Activated T-helper 2 cell treated with anti-CD3 and anti-CD28 coated beads, Interferon-gamma antibody, Interleukin-2, Interleukin-4, amounts not matched to agents 10 μg/mL and 5 μg/mL and 100 μg/mL, durations not matched to agents 14 hours and 24 hours and 36 hours (primary cell): ENCODE measurements at places on chromosomes 2 and 18.

- no peak for DNase-seq
These were observed 70.5 kb downstream of the PDE11A start for GRCh38 chr2:178002038-178002437.

DNA sequence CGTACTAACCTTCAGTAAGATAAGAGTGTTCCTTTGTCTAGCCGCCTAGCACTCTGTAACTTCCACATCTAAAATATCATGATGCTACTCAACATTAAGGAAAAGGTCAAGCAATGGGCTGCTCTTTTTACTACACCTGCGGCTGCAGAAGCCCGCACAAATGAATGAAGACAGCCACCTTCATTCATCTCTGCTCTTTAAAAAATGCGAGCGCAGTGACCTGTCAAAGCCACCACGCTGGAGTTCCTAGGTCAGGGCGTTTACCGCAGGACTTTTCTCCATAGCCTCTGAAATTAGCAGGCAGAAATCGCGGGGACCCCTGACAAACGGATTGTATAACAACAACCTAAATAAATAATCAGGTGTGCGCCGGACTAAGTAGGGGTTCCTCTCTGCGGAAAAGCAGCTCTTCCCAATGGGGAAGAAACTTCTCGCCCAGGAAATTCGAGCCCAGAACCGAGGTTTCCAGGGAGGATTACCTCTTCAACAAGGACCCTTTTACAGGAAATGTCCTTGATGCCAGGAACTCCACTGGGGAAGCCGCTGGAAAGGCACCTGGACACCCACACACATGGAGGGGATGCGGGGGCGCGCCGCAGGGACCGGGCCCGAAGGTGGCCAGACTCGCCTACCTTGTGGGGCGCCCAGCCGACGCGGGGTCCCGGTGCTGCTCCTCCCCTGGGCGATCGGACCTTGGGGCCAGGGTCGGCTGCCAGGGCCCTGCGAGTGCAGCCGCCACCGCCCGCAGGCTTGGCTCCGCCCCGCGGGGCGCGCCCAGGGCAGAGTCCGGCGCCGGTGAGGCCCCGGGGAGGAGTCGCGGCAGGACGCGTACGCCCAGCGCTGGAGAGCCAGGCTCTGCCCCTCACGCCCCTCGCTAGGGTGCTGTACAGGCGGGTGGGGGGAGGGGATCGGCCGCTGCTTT lies at the start of gene CCDC68:
CCDC68 (minus strand) TSS at position 758 of the 922 bp plus-strand sequence. CDS start 16,670 bp downstream, outside the sequence.
- DNase-seq: no peak

DNA sequence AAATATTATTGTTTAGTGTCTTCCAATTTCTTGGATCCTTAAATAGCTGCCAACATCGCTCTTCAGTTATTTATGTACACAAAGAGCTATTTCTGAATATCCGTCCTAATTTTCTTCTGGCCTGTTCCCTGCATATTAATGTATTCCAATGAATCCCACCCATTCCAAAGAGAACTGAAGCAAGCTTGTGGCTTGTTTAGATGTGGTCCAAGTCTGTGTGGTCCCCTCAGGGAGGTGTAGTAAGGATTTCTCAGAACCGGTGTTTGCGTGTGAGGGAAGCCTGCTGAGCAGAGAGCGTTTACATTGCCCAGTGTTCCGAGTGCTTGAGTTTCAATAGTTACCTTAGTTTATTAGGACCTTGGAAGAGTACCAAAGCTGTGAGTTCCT lies 25.1 kb upstream of the IL1R1 start:
- no peak for DNase-seq

GRCh38 chr2:27916293-27916995 lies 25.9 kb downstream of the BABAM2 start:
- no peak for DNase-seq

DNA sequence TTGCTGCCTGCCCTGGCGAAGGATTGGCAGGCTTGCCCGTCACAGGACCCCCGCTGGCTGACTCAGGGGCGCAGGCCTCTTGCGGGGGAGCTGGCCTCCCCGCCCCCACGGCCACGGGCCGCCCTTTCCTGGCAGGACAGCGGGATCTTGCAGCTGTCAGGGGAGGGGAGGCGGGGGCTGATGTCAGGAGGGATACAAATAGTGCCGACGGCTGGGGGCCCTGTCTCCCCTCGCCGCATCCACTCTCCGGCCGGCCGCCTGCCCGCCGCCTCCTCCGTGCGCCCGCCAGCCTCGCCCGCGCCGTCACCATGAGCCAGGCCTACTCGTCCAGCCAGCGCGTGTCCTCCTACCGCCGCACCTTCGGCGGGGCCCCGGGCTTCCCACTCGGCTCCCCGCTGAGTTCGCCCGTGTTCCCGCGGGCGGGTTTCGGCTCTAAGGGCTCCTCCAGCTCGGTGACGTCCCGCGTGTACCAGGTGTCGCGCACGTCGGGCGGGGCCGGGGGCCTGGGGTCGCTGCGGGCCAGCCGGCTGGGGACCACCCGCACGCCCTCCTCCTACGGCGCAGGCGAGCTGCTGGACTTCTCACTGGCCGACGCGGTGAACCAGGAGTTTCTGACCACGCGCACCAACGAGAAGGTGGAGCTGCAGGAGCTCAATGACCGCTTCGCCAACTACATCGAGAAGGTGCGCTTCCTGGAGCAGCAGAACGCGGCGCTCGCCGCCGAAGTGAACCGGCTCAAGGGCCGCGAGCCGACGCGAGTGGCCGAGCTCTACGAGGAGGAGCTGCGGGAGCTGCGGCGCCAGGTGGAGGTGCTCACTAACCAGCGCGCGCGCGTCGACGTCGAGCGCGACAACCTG lies at the start of gene DES:
DES (plus strand) TSS at position 223 of the 857 bp plus-strand sequence; CDS start at position 309, 86 bp downstream.
- no peak for DNase-seq

DNA sequence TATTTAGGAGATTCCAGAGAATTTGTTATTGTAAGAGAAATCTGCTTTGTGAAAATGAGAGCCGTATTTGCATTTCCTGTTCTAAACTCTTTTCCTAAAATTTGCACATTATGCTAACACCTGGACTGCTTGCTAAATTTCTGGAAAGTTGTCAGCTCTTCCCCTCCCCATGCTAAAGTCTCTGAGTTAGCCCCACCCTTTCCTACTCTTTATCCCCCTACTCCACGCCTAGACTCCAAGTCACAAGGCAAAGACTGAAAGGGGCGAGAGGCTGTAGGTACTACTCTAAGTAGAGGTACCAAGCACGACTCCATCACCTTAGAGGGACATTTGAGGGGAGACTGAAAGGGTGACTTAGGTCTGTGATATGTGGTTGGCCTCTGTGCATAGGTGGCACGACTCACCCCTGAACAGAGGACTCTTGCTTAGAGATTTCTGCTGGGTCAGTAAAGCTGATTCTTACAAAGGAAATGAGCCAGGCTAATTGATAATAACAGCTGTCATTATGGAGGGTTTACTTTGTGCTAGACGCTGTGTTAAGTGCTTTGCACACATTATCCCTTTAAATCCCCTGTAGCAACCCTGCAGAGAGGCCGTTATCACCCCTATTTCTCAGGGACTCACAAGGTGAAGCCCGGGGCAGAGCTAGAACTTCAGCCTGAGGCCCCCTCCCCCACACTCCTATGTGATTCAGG lies 373.5 kb downstream of the EN1 start:
- no peak for DNase-seq

DNA sequence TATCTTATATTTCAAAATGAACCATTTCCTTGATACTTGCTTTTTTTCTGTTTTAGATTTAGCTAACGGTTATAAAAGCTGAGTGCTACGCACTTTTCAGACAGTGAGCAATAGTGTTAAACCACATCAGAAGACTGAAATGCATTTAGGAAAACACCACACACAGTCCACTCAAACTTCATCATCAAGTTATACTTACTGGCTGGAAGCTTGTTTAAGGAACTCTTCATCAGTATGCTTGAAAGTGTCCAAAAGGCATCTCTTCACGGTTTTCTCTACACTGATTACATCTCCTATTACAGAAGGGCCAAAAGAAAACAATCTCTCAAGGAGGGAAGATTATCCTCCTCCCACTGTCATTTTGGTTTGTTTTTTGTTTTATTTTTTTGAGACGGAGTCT lies 19.7 kb downstream of the ILKAP start:
- DNase-seq: no peak

DNA sequence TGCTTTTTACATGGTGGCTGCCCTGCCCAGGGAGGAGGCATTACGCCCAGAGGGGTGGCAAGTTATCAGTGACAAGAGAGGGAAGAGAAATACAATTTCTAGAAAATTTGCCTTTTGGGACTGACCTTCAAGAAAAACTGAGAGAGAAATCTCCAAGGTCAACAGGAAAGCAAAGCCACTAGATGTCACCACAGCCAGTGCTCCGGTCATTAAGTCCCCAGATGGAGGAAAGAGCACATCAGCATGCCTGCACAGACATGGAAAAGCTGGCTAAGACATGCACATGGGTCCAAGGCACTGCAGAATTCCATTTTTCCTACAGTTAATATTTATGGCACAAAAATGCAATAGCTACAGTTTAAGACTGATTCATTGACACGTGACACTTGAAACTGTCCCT lies 21.0 kb downstream of the FHL2 start:
- no peak for DNase-seq

DNA sequence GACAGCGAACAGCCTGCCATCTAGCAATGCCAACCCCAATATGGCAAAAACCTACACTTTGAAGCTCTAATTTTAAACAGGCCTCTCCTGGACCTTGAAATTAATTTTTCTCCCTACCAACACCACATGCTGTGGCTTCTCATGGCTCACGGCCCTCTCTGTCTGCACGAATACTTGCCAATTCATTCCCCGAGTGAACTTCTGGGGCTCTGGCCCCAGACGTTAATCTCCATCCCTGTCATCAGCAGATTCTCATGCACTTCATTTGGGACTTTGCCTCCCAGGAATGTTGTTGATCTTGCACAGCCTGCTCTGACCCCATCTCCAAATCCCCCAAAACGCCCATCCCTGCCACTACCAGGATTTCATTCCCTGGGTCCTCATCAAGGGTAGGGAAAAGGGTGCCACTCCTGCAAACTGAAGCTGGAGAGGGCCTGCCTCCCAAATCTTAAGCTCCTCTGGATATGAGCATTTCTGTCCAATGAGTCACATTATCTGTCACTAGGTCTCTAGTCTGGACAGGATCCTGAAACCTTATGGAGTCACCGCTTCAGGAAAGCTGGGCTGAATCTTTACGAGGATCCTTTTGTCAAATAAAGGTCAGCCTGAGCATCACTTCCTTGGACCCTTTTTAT lies 10.4 kb downstream of the FIGLA start:
- DNase-seq: no peak

DNA sequence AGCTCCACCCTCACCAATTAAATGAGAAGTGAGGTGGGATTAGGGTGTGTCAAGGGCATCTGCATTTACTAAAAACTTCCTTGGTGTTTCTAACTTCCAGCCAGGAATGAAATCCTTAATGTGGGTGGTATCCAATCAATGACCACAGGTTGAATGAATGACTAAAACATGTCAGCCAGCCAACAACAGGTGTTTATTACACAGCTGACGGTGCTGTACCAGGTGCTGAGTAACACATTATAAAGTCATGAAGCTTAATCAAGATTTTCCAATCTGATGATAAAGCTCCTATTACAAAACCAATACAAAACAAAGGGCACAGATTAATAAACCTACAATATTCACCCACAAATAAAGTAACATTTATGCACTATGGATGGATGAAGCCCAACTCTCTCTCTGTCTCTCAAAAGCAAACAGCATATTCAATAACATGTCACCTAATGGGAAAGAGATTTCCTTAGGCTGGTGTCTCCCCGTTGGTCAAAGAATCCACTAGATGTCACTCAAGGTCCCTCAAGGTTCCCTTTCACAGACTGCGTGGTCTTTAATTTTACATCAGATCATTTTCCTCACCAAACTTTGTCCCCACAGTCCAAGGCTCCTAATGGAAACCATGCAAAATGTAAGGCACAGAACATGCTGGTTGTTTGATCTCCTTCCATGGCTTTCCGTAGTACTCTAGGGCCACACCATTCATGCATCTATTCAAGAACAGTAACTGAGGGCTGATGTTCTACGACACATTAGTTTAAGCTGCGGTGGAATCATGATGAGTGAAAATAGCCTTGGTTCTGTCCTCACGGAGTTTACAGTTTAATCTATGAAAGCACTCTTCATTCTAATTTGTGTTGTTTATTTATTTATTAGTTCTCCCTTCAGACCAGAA lies 6.4 kb upstream of the PTPN4 start:
- DNase-seq: no peak

GRCh38 chr2:149427387-149427786 lies 97.0 kb downstream of the LYPD6 start:
- DNase-seq: no peak

- no peak for DNase-seq
These were observed 79.6 kb downstream of the SKA1 start for GRCh38 chr18:50454387-50454988.

DNA sequence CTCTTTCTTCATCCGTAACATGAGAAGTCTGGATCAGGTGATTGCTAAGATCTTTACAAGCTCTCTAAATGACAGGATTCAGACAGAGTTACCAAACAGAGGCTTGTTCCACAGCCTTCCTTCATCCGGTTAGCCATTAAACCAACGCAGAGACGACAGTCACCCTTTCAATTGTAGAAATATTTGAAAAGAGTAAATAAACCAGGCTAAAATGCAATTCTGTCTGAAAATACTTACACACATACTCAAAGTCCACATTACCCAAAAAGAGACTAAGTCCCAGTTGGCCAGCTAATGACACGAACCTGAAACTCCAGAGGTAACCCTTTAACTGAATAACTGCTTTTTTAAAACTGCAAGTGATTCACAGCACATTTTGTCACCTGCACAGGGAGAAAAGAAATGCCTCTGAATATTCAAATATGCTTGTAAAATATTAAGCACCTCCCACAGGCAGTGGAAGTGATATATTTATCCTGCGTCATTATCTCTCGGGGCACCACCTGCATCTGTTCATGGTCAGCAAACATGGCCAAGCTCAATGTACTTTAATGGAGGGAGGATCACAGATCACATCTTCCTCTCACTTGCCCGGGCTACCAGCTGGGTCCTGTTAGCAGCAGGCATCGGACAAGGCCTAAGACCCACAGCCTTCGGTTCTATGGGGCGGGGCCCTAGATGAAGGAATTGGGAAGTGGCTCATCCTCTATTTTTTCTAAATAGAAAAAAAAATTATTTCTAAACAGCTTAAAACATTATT lies 38.8 kb upstream of the DNER start:
- DNase-seq: no peak

DNA sequence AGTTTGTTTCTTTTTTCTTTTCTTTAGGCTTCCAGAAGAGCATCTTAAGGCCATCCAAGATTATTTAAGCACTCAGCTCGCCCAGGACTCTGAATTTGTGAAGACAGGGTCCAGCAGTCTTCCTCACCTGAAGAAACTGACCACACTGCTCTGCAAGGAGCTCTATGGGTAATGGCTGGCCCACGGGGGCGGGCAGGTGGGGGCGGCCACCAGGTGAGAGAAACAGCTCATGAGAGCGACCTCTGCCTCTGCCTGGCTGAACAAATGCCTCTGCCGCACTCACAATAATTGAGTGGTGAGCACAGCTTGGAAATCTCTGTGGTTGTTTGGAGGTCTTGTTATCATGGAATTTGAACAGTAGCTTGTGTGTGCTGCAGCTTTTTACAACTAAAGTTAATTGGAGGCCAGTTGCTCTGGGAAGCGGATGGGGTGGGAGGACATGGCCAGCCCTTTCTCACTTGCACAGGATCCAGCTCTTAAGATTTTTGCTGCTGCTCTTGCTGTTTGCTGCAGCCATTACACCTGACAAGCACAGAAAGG lies 70.4 kb downstream of the INPP5D start:
- DNase-seq: no peak

GRCh38 chr18:3025544-3025943 lies 12.6 kb upstream of the LPIN2 start:
- no peak for DNase-seq

GRCh38 chr2:37068686-37069085 lies 15.5 kb downstream of the HEATR5B start:
- no peak for DNase-seq
